ENCODE measurements at places on chromosomes 3 and 15.

DNA sequence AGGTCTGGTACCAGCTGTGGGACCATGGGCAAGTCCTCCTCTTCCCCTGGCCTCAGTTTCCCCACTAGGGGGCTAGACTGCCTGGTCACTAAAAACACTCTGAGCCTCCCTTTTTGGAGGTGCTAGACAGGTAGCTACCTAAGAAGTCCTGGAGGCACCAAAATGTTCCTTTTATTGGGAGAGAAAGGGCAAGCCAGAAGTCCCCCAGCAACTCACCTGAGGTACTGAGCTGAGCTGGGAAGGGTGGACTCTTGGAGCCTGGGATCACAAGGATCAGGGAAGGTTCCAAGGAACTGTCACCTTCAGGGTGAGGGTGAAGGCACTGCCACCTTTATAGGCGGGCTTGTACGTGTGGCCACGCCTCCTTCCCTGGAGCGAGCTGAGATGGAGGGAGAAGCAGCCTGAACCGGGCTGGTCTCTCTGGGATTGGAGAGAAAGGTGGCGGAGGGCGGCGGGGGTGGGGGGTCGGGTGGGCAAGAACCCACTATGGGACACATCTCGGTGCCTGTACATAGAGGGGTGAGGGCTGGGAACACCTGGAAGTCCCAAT, at the start of gene CYP1A1:
Gene CYP1A1 (minus strand): TSS at position 304 of the 550 bp plus-strand sequence. CDS start 2,431 bp downstream, outside the sequence.
- DNase-seq = peak; percentile 78

DNA sequence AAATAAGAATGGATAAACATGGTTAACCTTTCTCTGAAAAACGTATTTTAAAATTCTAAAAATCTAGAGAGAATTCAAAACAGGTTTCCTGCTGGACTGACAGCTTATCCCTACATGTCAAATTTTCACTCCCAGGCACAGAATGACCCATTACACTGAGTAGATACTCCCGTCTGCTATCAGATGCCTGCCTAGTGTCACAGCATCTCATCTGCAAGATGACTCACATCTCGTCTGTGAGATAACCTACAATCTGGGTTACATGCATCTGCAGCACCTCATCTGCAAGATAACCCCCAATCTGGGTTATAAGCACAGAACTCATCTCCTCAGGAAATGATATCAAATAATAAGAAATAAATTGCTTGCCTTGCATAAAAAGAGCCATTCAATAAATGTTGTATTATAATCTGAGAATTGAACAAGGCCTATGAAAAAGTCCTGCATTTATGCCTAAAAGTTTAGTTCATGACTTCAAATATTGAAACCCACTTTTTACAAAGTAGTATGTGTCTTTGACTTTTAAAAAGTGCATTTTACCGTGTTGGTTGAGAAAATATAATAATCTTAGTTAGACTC, 188.3 kb upstream of the THBS1 start:
- no peak for DNase-seq

DNA sequence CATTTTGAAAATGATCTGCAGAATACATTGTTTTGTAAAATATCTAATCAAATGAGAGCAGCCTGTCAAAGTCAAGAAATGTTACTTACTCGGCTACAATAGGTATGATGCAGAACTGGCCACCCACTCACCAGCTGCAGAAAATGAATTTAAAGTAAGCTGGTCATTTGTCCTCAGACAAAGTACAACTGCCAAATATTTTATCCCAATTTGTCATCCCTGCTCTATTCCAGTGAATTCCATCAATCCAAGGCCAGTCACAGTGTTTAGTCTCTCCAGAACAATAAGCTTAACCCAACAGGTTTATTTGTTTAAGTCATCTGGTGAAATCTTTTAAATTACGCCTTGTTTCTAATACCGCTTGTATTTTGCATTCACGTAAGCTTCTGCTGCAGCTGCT, 46.6 kb upstream of the TCF12 start:
- no peak for DNase-seq

DNA sequence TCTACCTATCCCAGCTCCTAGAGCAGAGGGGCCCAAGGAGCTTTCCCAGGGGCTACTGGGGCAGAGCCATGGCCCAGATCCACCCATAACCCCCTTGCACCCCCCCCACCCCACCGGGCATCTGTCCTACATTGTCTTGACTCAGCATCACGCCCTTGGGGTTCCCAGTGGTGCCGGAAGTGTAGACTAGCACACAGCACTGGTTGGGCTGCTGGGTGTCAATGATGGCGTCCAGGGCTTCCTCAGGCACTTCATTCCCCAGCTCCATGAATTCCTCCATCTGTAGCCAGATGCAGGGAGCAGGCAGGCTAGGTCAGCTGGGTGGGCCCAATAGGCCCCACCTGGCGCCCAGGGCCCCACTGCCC, 33.2 kb downstream of the IDH3A start:
- DNase-seq = no peak

DNA sequence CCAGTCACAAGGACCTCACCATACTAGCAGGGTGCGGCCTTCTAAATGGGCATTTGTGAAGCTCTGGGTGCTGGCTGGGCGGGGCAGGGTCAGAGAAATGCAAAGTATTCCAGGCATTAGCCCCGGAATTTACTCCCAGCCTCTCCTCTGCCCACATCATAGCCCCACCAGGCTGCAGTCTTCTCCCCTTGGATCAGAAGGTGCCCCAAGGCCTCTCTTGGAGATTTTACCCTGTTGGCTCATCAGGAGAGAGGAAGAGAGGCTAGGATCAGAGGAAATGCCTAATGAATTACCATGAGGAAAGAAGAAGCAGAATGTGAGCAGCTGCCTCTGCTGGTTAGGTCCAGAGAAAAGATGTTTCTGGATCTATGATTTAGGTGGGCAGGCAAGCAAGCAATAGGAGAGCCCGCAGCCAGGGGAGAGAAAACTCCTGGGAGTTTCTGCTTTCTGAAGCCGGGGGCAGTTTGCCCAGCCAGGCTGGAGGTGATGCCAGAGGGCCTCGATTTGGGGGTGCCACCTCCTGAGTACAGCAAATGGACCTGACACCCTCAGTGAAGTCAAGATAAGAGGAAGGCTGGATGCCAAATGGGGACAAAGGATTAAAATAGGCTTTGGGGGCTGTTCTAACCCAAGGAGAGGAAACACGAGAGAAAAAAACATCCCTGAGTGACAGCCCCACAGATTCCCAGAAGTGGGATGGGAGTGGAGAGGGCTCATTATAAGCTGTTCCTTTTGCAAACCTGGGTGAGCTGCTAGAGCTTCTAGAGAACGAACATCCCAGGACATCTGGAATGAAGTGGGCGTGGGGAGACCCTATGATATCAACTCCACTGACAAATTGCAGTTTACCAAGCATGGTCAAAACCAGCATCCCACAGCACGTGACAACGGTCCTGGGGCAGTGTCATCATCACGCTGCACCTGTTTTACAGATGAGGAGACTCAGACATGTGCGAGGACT, 65.4 kb downstream of the BDH1 start:
- DNase-seq = no peak

DNA sequence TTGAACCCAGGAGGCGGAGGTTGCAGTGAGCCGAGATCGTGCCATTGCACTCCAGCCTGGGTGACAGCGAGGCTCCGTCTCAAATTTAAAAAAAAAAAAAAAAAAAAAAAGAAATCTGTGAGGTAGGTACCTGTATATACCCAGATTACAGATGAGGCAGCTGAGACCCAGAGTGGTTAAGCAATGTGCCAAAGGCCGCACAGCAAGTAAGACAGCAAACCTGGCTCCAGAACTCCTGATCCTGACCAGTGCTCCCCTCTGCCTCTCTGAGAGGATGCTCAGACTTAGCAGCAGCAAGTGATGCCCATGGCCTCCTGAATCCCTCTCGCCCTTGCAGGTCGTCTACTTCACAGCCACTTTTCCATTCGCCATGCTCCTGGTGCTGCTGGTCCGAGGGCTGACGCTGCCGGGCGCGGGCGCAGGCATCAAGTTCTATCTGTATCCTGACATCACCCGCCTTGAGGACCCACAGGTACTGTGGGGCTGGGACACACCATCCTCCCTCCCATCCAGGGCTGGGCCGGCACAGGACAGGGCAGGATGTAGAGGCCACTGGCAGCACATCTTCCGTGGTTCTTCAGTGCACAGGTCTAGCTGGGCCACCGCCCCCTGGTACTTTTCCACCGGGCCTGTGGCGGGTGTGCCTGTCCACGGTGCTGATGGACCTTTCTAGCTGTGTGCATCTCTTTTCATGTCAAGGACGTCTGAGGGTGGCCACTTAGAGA, 63.9 kb downstream of the SLC6A6 start:
- DNase-seq = no peak

DNA sequence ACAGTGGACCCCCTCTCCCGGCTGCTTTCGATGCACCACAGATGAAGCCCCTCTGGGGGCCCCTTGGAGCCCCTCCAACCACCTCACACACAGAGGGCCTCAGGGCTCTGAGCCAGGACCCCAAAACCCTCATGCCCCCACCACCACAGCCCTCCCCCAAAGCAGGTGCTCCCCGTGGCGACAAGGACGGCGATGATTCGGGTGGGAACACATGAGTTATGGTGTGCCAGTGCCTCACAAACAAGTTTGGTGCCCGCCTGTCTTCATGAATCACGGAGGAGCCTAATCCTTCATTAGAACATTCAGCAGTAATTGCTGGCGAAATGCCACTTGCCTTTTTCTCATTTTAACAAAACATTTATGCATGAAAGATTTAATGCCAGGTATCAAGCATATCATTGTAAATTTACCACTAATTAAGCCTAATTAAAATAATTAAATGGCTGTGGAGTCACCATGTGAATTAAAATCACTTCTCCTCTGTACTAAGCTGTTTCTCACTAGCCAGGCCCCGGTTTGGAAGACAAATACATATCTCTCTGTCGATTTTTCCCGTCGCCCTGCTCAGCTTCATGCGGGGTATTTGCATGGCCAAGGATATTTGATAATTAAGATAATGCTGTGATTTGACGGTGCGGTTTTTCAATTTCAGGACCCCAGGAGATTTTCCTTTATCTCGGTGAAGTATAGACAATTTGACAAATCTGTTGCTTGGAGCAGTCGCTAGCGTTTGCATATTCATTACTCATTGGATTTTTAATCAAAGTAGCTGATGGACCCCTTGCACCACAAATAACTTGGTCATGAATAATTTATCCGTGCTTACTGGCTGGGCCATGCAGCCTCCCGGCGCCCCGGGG, 157.0 kb downstream of the TLE3 start:
- DNase-seq = no peak

GRCh38 chr15:88636654-88637053, 2.2 kb upstream of the ISG20 start:
- no peak for DNase-seq

DNA sequence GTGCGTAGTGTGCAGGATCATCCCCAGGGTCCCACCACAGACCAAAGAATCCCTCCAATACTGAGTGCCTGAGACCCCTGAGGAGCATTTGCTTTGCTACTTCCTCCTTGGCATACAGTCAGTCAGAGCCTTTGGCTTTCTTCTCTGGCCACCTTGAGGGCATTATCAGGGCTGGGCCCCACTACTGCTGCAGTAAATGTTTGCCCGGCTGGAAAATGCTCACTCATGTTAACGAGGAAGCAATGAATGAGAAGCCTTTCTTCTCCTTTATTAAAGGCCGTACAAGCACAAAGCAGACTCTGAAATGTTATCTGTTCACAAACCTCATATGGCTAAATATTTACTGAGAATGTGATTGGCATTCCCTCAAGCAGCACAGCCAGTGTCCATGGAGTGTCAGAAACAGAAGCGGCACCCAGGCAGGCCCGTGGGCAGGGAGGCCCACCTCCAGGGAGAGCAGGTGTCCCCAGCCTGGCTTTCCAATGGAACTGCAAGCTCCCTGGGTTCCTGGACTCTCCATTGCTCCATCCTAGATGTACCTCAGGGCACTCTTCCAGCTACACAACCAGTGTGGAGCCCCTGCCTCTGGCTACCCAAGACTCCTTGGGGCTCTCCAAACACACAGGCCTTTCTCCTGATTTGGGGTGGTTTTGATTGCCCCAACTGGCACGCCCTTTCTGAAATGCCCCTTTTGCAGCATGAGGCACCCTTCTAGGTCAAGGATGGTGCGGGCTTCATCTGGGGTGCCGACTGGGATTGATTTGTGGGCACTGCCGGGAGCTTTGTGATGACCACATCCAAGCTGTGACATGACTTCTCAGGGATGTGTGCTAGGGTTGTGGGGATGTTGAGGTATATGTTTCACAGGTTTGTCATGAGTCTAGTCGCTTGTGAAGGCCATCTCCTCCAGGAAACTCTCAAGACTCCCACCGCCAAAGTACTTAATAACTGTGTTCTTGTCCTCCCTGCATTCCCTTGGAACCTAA, 195.6 kb downstream of the FAM43A start:
- DNase-seq = no peak

DNA sequence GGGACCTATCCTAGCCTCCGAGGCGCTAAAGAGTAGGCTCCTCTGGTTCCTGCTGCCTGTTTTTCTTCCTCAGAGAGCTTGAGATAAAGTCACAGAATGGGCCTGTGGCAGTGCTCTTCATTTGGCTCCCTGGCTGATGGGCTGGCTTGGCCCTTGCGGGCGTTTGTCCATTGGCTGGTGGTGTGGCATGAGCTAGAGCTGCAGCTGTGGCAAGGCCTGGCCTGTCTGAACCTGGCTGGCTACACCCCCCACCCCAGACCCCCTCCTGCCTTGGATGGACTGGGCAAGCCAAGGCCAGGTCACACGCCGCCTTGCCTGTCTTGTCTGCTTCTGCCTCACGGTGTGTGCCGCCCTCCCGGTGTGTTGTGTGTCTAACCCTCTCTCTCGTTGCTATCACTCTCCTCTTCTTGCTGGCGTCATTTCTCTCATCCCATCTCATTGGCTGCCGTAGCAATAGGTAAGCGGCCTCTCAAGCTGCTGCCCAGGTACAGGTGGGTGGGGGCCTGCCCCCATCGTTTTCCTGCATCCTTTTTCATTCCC, 3.2 kb downstream of the AP2M1 start:
- peak; percentile 53 for DNase-seq

- no peak for DNase-seq
Measured at GRCh38 chr15:35547775-35548364, 1.9 kb upstream of the DPH6 start.

GRCh38 chr3:126370055-126370454, 12.8 kb upstream of the KLF15 start:
- DNase-seq = peak; percentile 24

GRCh38 chr3:104297617-104298016, 1069.1 kb upstream of the ALCAM start:
- DNase-seq = no peak

- peak; percentile 85 for DNase-seq
Measured at GRCh38 chr3:187919048-187919447, 173.8 kb upstream of the BCL6 start.

GRCh38 chr15:74782259-74783071, 585 bp downstream of the CSK start:
- DNase-seq = peak; percentile 87

DNA sequence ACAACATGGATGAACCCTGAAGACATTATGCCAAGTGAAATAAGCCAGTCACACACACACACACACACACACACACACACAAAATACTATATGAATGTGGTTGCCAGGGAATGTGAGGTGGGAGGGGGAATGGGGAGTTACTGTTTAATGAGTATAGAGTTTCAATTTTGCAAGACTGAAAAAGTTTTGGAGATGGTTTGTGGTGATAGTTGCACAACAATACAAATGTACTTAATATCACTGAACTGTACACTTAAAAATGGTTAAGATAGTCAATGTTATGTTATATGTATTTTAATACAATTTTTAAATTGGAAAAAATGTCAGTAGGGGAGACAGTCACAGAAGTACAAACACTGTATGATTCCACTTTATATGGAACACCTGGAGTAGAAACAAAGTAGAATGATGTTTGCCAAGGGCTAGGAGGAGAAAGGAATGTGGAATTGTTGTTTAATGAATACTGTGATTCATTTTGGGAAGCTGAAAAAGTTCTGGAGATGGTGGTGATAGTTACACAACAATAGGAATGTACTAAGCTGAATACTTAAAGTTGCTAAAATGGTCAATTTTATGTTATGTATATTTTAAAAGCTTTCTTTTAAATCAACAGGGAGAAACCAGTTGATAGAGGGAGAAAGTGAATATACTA, 76.6 kb downstream of the RPL39L start:
- no peak for DNase-seq

All from activated effector memory CD4-positive, alpha-beta T cell treated with anti-CD3 and anti-CD28 coated beads, Interleukin-2, amount 50 U/mL, for 16 hours (primary cell).